ENCODE measurements at places on chromosomes 2 and 18.

DNA sequence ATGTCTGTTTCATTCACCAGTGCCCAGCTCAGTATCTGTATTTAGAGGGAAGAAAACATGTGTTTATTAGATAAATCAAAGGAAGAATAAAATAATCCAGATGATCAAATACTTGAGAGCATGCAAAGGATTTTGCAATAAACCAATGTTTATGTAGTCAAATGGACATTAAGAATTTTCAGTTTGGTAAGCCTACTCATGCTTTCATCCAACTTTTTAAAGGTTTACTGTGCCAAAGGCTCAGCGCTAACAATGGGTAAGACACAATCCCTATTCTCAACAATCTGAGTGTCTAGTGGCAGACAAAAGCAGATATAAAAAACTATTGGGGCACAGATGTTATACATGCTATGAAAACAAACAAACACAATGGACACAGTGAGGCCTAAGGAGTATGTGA, 26.3 kb downstream of the GRB14 start:
- DNase-seq = no peak

DNA sequence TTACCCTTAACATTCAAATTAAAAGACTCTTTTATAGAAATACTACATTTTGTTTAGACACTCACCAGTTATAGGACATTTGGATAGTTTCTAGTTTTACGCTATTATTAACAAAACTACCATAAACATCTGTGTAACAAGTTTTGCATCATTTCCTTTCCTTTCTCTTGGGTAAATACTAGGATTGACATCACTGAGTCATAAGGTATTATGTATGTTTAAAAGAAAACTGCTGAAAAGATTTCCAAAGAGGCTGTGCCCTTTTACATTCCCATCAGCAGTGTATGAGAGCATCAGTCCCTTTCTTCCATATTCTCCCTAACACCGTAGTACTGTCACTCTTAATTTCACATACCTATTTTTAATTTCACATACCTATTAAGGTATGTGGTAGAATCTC, 130.6 kb downstream of the USP34 start:
- DNase-seq = no peak

DNA sequence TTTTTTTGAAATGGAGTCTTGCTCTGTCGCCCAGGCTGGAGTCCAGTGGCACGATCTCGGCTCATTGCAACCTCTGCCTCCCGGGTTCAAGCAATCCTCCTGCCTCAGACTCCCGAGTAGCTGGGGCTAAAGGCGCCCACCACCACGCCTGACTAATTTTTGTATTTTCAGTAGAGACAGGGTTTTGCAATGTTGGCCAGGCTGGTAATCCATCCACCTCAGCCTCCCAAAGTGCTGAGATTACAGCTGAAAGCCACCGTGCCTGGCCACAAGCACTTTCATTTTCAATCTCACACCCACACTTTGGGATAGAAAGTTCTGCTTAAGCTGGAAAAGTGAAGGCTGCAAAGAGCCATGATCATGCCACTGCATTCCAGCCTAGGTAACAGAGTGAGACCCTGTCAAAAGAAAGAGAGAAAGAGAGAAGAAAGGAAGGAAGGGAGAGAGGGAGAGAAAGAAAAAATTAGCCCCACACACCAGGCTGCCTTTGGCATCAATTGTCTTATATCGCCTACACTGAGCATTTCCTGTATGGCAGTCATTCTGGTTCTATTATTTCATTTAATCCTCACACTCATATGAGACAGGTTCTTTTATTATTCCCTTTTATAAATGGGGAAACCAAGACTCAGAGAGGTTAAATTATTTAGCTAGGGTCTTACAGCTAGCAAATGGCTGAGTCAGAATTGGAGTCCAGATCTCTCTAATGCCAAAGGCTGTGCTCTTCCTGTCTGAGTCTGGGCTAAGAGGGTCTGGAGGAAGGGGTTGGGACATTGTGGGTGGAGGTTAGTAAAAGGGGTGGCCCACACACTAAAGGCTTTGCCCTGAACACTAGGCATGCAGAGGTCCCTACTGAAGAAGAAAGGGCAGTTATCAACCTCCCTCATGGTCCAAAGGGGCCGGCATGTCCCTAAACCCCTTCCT, 37.9 kb upstream of the PKDCC start:
- no peak for DNase-seq

- DNase-seq = no peak
Measured at GRCh38 chr2:135685361-135685760, 56.3 kb upstream of the UBXN4 start.

DNA sequence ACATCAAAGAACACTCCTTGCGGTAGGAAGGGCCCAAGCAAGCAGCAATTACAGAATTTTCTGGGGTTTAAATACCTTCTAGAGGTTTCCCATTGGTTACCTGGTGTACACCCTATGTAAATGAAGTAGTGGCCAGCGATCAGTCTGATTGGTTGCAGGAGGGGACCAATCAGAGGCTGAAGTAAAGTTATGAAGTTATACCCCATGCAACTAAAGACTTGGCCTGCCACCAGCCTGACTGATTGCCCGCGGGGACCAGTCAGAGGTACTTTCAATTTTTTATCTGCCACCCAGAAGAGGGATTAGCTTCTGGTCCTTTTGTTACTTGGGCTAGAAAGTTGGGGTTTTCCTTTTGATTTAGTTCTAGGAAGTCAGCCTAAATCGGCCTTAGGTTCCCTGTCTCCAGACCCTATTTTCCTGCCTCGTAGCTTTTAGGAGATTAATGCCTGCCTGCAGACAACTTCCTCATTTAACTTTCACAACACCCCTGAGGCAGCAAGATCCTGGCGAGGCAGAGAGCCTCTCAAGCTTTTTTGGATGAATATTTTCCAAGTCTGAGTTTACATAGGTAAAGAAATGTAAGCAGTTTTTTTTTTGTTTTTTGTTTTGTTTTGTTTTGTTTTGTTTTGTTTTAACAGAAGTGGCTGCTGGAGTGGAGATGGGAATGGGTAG, 1.5 kb upstream of the DGUOK start:
- no peak for DNase-seq
